Esophagus muscularis mucosa (tissue), 4 donors: ENCODE measurements at places on chromosomes 16 and 17. TPM values are rescaled to one million over a fixed set of nuclear protein-coding genes. Genes with fewer than 3 reads are reported as not detected.

The TRIM37 gene
- 27.5 TPM for total RNA-seq

The GLOD4 gene
- 58.1 TPM for total RNA-seq

- no peaks in the 10 kb centered on the region for H3K27me3 ChIP-seq
- no peaks in the 10 kb centered on the region for H3K36me3 ChIP-seq
- no peak overlapping the region for H3K27ac ChIP-seq
- DNase-seq, result no peak
- H3K4me1 ChIP-seq, result peaks cover 2% of the 10 kb centered on the region
These were observed 26.0 kb upstream of the PRM1 start for GRCh38 chr16:11306997-11307638.

DNA sequence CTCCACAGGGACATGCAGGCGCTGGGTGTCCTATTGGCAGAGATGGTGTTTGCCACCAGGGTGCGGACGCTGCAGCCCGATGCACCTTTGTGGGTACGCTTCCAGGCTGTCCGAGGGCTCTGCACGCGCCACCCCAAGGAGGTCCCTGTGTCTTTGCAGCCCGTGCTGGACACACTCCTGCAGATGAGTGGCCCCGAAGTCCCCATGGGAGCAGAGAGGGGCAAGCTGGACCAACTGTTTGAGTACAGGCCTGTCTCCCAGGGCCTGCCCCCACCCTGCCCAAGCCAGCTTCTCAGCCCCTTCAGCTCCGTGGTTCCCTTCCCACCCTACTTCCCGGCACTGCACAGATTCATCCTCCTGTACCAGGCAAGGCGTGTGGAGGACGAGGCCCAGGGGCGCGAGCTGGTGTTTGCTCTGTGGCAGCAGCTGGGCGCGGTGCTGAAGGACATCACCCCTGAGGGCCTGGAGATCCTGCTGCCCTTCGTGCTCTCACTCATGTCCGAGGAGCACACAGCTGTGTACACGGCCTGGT, 2.8 kb downstream of the WDR81 start:
- no peak for DNase-seq
- H3K27ac ChIP-seq, result no peak overlapping the region
- H3K4me3 ChIP-seq, result no peak overlapping the region
- peaks cover 55% of the 10 kb centered on the region for H3K36me3 ChIP-seq
- H3K4me1 ChIP-seq, result peaks cover 78% of the 10 kb centered on the region
- no peaks in the 10 kb centered on the region for H3K27me3 ChIP-seq

DNA sequence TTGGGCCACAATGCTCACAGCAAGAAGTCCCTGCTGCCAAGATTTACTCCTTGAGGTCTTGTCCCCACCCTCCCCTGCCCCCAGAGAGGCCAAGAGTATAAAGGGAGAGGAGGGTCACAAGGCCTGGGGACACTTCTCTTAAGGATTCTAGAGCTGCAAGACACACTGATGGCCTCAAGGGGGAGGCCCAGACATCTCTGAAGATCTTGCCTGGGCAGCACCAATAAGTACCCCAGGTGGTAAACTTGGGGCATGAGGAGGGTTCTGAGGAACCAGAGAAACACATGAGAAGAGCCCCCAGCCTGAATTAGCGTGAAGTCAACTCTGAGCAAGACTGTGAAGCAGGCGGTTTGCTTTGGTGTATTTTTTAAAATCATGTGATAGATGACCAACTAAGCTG, 26.8 kb upstream of the MTMR4 start:
- no peak overlapping the region for H3K4me3 ChIP-seq
- H3K27me3 ChIP-seq, result no peaks in the 10 kb centered on the region
- no peak overlapping the region for H3K27ac ChIP-seq

The ADGRG1 gene
- 17.7 TPM for total RNA-seq

GRCh38 chr17:81460856-81461460, 51.6 kb downstream of the ACTG1 start:
- H3K4me3 ChIP-seq, result no peak overlapping the region
- H3K27me3 ChIP-seq, result no peaks in the 10 kb centered on the region
- H3K4me1 ChIP-seq, result peaks cover 4% of the 10 kb centered on the region
- no peak for DNase-seq

GRCh38 chr16:11816123-11816522, 19.1 kb upstream of the ZC3H7A start:
- no peaks in the 10 kb centered on the region for H3K36me3 ChIP-seq
- H3K27me3 ChIP-seq, result no peaks in the 10 kb centered on the region
- H3K4me1 ChIP-seq, result no peaks in the 10 kb centered on the region
- H3K27ac ChIP-seq, result no peak overlapping the region

DNA sequence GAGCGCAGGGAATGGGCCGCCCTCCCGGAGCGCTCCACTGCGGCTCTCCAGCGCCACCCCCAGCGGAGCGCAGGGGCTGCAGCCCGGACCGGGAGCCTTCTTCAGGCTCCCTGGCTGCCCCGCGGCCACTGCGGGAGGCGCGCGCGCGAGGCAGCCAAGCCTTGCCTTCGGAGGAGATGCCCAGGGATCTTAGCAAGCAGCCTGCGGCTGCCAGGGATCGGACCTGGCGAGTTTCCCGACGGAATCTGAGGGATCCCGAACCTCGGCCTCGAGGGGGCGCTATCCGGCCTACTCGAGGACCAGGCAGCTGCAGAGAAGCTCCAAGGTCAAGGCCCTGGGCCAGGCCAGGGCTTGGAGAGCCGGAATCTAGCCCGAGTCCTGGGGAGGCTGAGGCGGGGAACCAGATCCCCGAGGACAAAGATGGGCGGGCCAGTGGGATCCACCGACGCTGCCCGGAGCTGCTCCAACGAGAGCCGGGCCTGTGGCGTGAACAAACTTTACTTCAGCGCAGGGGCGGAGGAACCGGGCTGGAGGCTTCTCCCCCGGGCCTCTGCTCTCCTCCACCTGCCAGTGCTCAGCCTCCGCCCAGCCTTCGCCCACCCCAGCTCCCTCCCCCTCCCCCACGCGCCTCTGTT, at the start of gene IRX6:
Gene IRX6, plus strand, starts transcription at position 567 of the 635 bp plus-strand sequence. CDS start 889 bp downstream, outside the sequence.
- DNase-seq, result no peak
- H3K4me3 ChIP-seq, result no peak within 1 kb of the TSS
- H3K27me3 ChIP-seq, result peaks cover 89% of the 10 kb centered on the region
- no peaks in the 10 kb centered on the region for H3K36me3 ChIP-seq

GRCh38 chr16:6446370-6446769, 886.3 kb upstream of the RBFOX1 start:
- DNase-seq, result no peak
- H3K27me3 ChIP-seq, result no peaks in the 10 kb centered on the region
- H3K4me1 ChIP-seq, result no peaks in the 10 kb centered on the region

The VMO1 gene
- total RNA-seq, result 1.8 TPM

- no peaks in the 10 kb centered on the region for H3K4me1 ChIP-seq
- no peak overlapping the region for H3K4me3 ChIP-seq
These were observed 375.7 kb upstream of the CDH11 start for GRCh38 chr16:65497571-65497970.

- no peaks in the 10 kb centered on the region for H3K36me3 ChIP-seq
- H3K4me1 ChIP-seq, result no peaks in the 10 kb centered on the region
- no peak overlapping the region for H3K4me3 ChIP-seq
- no peaks in the 10 kb centered on the region for H3K27me3 ChIP-seq
- H3K27ac ChIP-seq, result no peak overlapping the region
These were observed 215.6 kb downstream of the GRIN2A start for GRCh38 chr16:9966569-9967157.

- H3K27me3 ChIP-seq, result peaks cover 42% of the 10 kb centered on the region
- H3K4me1 ChIP-seq, result no peaks in the 10 kb centered on the region
- no peaks in the 10 kb centered on the region for H3K36me3 ChIP-seq
- no peak for DNase-seq
- H3K4me3 ChIP-seq, result no peak overlapping the region
These were observed 8.0 kb downstream of the PRSS41 start for GRCh38 chr16:2806286-2806685.

DNA sequence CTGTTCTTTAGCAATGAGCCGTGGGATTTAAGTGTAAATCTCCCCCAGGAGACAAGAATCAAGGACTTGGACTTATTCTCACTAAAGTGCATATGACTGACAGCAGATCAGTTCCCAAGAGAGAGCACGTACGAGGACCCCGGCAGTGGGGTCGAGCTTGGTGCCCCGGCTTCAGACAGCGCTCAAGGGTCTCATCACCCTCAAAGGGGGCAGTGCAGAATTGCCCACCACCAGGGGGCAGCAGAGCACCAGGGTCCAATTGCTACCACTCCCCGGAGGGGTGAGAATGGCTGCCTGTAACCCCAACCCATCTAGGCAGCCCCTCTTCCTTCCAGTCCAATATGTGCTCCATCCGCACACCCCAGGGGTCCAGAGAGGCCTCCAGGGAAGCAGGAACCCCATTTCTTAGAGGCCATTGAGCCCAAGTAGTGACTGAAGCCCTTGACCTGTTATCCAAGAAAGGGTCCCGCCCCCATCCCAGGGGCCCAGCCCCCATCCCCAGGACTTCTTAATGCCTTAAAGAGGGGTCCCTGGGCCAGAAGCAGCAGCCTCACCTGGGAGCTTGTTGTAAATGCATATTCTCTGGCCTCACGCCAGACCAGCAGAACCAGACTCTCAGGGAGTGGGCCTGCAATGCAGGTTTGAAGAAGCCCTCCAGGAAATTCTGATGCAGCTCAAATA, 86.1 kb downstream of the ZDHHC7 start:
- H3K4me1 ChIP-seq, result peaks cover 64% of the 10 kb centered on the region
- no peak overlapping the region for H3K27ac ChIP-seq
- no peak for DNase-seq
- no peaks in the 10 kb centered on the region for H3K36me3 ChIP-seq

The PTX4 gene
- total RNA-seq, result 0.39 TPM

The MYH8 gene
- total RNA-seq, result not detected

The CDT1 gene
- 0.17 TPM for total RNA-seq

The RAB37 gene
- 3.3 TPM for total RNA-seq

GRCh38 chr16:78435260-78435659, 335.8 kb downstream of the WWOX start:
- no peaks in the 10 kb centered on the region for H3K4me1 ChIP-seq
- DNase-seq, result peak; percentile 31
- no peak overlapping the region for H3K27ac ChIP-seq
- H3K4me3 ChIP-seq, result no peak overlapping the region

DNA sequence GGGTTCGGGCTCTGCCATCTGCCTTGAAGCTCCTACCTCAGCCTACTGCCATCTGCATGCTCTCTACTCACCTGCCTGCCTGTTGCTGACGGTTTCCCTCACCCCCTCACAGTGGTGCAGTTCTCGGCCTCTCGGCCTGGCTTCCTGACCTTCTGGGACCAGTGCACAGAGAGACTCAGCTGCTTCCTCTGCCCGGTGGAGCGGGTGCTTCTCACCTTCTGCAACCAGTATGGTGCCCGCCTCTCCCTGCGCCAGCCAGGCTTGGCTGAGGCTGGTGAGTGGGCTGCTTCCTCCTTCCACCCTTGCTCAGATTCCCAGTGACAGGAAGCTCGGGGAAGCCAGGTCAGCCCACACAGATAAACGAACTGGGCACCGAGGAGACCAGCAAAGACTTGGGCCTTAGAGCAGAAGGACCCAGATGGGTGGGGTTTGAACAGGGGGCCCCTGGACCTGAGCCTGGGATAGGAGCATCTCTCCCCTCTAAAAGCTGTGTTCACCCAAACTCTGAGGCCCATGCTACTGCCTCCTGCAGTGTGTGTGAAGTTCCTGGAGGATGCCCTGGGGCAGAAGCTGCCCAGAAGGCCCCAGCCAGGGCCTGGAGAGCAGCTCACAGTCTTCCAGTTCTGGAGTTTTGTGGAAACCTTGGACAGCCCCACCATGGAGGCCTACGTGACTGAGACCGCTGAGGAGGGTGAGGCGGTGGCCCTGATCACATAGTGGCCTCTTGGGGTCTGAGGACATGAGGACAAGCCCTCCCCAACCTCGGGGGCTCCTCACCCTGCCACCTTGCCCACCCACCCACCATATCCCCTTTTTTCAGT, 16.4 kb downstream of the RIPOR1 start:
- no peak overlapping the region for H3K4me3 ChIP-seq
- H3K36me3 ChIP-seq, result peaks cover 88% of the 10 kb centered on the region
- no peak overlapping the region for H3K27ac ChIP-seq

GRCh38 chr17:75265614-75266315, 4.1 kb downstream of the MRPS7 start:
- no peaks in the 10 kb centered on the region for H3K27me3 ChIP-seq
- no peak overlapping the region for H3K4me3 ChIP-seq
- H3K4me1 ChIP-seq, result peaks cover 18% of the 10 kb centered on the region
